CD14-positive monocyte (primary cell): ENCODE measurements at places on chromosomes 16 and 17.

DNA sequence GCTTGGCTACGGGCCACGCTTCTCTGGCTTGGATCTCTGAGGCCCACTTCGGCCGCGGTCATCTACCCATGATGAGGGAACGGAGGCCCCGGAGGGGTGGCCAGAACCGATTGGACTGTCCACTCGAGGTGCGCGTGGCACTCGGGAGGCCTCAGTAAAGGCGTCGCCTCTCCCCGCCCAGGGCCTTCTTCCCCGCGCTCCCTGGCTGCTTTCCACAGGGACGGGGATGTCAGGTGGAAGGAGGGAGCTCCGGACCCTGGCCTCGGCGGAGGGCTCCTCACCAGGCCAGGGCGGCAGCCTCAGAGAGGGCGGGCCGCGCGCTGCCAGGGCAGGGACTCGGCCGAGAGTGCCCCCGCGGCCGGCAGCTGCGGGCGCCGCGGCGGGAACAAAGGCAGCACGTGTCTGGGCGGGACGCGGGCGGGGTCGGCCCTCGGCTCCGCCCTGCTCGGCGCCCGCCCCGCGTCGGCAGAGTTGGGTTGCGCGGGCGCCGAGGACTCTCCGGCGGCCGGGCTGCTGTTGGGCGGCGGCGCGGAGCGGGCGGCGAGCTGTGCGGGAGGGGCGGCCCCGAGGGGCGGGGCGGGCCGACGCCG lies 587 bp upstream of the CDK5R1 start:
- peak; percentile 35 for DNase-seq

DNA sequence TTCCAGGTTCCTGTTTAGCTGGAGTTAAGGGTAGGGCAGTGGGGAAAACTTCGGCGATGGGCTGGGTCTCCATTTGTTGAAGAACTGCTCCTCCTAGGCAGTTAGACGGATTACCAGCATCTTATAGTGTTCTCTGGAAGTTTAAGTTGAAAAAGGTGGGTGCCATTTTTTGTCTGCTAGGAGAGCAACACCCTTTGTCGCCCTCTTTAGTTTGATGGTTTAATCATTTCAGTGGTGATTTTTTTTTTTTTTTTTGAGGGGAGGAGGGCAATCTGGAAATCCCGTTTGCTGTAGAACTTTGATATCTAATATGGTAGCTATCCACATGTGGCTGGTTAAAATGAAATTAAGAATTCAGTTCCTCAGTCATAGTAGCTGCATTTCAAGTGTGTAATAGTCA lies 4.1 kb downstream of the UBFD1 start:
- DNase-seq = no peak

- DNase-seq = no peak
Measured at GRCh38 chr16:80006241-80007215, 406.0 kb upstream of the MAF start.

GRCh38 chr17:59311051-59311468 lies 20.4 kb upstream of the YPEL2 start:
- peak; percentile 75 for DNase-seq

GRCh38 chr17:31845291-31845690 lies 13.8 kb downstream of the COPRS start:
- no peak for DNase-seq

- no peak for DNase-seq
Measured at GRCh38 chr17:49297141-49297540, 64.9 kb downstream of the ZNF652 start.

GRCh38 chr17:77846531-77847085 lies 111.9 kb upstream of the TNRC6C start:
- DNase-seq = no peak

DNA sequence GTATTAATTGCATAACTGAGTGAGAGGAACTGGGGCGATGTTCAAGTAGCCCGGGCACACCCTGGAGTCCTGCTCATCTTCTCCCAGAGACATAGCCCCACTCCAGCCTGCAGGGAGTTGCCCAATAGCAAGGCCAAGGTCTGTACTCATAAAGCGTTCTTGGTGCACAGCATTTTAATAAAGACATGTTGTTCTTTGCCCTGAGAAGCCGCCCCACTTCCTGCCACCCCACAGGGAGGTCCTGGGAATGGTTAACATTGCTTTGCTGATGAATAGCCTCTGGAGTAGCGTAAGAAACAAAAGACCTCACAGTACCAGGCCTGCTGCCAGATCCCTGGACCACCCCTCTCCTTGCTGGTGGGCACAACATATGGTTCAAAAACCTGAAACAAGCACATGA lies 21.6 kb upstream of the CDH1 start:
- DNase-seq = peak; percentile 56

- DNase-seq = peak; percentile 27
Measured at GRCh38 chr16:66925322-66925840, at the start of gene RRAD. RRAD (minus strand) TSS chr16:66925535; CDS start chr16:66925179, 356 bp downstream.

- no peak for DNase-seq
Measured at GRCh38 chr17:56486732-56487131, 106.8 kb upstream of the NOG start.

DNA sequence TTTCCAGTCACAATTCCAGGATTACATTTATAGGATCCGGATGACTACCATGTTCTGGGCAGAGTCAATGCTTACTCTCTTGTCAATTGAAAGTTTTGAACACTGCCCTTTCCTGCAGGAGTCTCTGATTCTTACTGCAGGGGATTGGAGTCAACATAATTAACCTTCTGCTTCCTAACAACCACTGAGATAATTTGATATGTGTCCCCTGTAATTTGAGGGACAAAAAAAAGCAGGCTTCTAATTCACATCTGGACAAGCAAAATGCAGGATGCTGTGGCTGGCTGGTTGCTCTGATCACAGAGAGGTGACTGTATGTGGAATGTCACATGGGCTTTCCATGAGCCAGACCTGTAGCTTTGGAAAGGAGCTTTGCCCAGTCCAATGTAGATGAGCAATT lies 54.9 kb downstream of the PMP22 start:
- DNase-seq = no peak

- DNase-seq = no peak
Measured at GRCh38 chr16:73878611-73879010, 418.0 kb upstream of the PSMD7 start.

DNA sequence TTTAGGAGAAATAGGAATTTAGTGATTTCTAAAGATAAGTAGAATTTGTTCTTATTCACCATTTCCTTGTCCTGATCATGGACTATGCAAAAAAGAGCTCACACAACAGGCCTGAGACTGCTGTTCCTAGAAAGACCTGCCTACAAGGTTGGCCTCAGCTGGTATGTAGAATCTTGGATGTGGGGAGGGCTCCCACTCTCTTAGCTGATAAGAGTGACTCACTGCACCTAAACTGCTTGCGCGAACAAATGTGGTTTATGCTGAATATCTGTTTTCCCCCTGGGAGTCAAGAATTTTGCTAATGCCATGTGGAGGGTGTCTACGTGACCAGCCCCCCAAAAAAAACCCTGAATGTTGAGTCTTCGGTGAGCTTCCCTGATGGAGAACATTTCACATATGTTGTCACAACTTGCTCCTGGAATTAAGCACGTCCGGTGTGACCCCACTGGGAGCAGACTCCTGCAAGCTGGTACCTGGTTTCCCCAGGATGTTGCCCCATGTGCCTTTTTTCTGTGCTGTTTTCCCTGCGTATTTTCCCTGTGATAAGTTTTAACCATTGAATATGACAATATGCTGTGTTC lies 68.8 kb upstream of the HSBP1 start:
- no peak for DNase-seq

GRCh38 chr17:82216301-82217119 lies 3.9 kb upstream of the CCDC57 start:
- DNase-seq = peak; percentile 97

DNA sequence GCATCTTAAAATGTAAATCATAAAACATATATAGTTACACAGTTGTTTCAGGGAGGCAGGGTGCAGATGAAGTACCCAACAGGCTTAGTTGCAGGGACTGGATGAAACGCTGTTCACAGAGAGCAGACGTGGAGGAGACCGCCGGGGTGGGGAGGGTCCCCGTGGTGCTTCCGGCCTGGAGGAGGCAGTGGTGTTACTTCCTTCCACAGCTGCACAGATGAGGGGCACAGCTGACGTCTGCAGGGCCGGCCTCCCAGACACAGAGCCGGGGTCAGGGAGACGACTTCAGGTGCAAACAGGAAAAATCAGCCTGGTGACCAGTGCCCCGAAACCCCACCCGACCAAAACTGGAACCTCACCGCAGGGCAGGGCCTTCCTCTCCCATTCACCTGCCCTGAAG lies 17.1 kb downstream of the SPIRE2 start:
- no peak for DNase-seq
